ENCODE measurements at places on chromosomes 3 and 15.

DNA sequence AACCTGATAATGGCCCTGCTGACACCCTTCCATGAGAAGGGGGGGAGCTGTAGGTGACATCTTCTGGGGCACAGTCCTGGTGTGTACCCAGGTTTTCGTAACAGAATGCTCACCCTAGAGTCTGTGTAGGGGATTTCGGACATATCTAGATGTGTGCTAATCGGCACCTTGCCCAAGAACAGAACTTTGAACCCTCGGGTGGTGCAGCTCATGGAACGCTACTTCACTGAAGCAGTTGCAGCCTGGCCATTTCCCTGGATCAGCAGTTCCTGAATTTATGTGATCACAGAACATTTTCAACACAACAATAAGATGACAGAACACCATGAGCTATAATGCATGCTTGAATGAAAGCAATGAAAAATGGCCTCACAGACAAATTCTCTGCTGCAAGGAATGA, 57.5 kb upstream of the MUC13 start:
- DNase-seq, result no peak

- DNase-seq, result no peak
These were observed 210.8 kb downstream of the RPLP1 start for GRCh38 chr15:69663441-69663840.

DNA sequence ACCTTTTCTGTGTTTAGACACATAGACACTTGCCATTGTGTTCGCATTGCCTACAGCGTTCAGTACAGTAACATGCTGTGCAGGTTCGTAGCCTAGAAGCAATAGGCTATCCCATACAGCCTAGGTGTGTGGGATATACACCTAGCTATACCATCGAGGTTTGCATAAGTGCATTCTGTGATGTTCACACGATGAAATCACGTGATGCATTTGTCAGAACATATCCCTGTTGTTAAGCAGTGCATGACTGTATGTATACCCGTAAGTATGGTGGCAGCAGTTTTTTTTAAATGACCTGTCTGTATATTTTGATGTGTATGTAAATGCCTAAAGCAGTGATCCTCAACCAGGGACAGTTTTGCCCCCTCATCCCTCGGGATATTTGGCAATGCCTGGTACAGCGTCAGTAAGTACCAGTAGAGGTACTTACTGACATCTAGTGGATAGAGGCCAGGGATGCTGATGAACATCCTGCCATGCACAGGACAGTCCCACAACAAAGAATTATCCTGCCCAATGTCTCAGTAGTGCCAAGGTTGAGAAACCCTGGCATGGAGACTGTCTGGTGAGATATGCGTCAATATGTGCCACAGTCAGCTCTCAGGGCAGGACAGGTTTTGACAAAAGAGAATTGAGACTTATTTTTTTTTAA, 129.1 kb downstream of the HCN4 start:
- no peak for DNase-seq

GRCh38 chr3:52769786-52770455, 819 bp downstream of the NEK4 start:
- no peak for DNase-seq

GRCh38 chr3:32438596-32439344, 47.1 kb downstream of the CMTM7 start:
- no peak for DNase-seq

GRCh38 chr15:70362886-70363285, 265.2 kb upstream of the TLE3 start:
- no peak for DNase-seq

- no peak for DNase-seq
These were observed 9.7 kb downstream of the TNFSF10 start for GRCh38 chr3:172513488-172513887.

GRCh38 chr3:177336873-177337450, 139.7 kb upstream of the TBL1XR1 start:
- no peak for DNase-seq

- DNase-seq, result no peak
These were observed 537.3 kb downstream of the OCA2 start for GRCh38 chr15:27561816-27562215.

DNA sequence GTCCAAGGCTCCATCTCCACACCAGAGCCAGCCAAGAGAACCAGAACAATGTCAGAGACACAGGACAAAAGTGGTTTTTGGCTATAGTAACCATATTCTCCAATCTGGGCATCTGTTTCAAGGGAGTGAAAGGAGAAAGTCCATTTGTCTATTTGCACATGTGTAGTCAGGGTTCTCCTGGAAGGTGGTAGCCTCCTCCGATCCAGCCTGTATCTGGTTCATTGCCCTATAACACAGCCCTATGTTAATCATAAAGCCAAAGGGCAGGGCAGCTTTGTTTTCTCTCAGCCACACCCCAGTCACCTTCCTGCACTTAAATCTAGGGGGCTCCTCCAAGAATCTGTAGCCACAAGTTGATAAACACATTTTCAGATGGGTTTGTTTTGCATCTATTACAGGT, 128.1 kb upstream of the ADPGK start:
- DNase-seq, result no peak

- DNase-seq, result no peak
These were observed 8.3 kb downstream of the TMPRSS7 start for GRCh38 chr3:112042842-112043280.

GRCh38 chr15:50828610-50829206, 63.2 kb upstream of the SPPL2A start:
- DNase-seq, result no peak

GRCh38 chr3:61493339-61493738, 68.0 kb upstream of the PTPRG start:
- no peak for DNase-seq
